Nephron progenitor cell (in vitro differentiated cells): ENCODE measurements at places on chromosomes 3 and 15.

GRCh38 chr3:31882895-31883294, 98.2 kb downstream of the OSBPL10 start:
- DNase-seq: no peak

GRCh38 chr15:33654860-33655259, 313.4 kb upstream of the CHRM5 start:
- no peak for DNase-seq

GRCh38 chr15:35061161-35061824, 23.8 kb downstream of the NANOGP8 start:
- DNase-seq: no peak

GRCh38 chr3:59481776-59482400, 432.1 kb upstream of the CFAP20DC start:
- DNase-seq: no peak

DNA sequence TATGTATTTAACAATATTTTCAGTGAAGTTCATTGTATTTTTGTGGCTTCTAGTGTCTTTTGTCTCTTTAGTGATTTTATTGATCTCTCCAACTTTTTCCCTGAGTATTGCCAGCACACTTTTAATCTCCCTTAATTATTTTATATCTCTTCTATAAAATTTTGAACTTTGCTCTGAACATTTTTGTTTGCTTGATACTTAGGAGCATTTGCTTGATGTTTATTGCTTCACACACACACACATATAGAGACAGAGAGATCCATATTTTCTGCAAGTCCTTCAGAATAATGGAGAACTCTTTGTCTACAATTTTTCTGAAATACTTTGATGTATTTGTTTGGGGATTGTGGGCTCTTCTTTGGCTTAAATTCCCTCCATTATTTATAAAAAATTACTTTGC, 213.8 kb downstream of the SLC9A9 start:
- DNase-seq: no peak

- DNase-seq: no peak
Observed at GRCh38 chr15:101255615-101256241, 3.9 kb upstream of the CHSY1 start.

DNA sequence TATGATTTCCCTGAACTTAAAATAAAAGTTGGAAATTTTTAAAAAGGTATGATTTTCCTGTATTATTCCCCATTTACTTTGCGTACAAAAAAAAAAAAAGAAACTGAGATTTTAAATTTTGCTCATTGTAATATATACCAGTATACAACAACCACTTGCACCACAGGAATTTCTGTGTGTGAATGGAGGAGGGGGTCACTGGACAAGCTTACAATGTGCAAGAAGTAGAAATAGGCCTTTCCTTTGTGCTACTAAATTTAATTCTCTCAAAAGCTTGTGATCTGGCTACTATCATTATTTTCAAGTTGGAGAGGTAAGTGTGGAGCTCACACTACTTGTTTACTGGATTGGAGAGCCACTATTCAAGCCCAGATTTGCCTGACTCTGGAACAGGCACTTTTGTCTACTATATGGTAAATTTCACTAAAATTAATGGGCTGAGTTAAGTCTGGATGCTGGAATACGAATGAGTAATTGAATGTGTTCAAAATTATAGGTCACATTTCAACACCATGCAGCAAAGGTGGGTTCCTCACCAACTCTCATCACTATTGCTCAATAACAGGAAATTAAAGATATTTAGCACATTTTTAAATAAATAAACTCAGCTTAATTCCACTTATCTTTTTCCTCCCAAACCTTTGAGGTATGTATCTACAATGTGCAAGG, 148.0 kb upstream of the MBNL1 start:
- no peak for DNase-seq

- no peak for DNase-seq
Observed at GRCh38 chr15:67186688-67187087, 67.8 kb downstream of the AAGAB start.

GRCh38 chr15:72919936-72920465, 132.3 kb upstream of the NEO1 start:
- DNase-seq: no peak

GRCh38 chr15:74429781-74430400, 3.9 kb downstream of the SEMA7A start:
- no peak for DNase-seq

- no peak for DNase-seq
Observed at GRCh38 chr3:4813909-4814304, 165.3 kb upstream of the BHLHE40 start.

- no peak for DNase-seq
Observed at GRCh38 chr3:22988566-22988965, 214.6 kb upstream of the UBE2E2 start.

GRCh38 chr3:122310361-122310760, 14.7 kb upstream of the CSTA start:
- no peak for DNase-seq

- no peak for DNase-seq
Observed at GRCh38 chr15:47427463-47427862, 289.8 kb upstream of the SEMA6D start.

- no peak for DNase-seq
Observed at GRCh38 chr3:127405010-127405598, 117.3 kb upstream of the PRR20G start.

GRCh38 chr3:150216866-150217600, 191.1 kb upstream of the TSC22D2 start:
- DNase-seq: no peak

DNA sequence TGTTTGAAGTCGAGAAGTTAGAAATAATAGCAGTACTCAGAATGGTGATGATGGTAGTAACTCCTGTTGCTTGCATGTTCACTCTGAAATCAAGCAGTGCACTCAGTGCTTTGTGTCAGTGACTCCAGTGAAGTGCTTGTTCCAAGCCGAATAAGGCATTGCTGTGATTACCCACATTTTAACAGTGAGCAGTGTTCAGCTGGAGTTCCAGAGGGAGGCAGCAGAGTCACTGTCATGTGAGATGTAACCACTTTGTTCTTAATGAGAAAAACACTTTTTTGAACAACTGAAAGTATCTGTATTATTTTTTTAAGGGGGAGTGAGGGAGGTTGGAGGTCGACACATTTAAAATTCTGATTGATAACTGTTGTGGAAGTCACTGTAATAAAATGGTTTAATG, 3.7 kb downstream of the MDFIC2 start:
- DNase-seq: peak; percentile 15

DNA sequence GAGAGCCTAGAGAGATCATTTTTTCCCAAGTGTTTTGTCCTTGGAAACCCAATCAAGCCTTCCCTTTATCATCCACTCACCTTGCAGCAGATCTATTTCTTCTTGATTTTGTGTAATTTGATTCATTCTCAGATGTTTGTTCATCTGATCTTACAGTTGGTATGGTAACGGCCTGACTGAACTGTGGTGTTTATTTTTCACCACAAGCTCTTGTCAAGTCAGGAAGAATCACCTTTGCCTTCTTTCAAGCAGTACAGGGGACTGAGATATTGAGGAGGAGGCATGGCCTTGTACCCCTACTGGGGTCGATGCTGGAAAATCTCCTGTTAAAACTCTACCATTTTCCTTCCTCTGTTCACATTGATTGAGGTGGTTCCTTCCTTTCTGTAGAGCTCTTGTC, 361.4 kb upstream of the CFAP20DC start:
- DNase-seq: no peak

DNA sequence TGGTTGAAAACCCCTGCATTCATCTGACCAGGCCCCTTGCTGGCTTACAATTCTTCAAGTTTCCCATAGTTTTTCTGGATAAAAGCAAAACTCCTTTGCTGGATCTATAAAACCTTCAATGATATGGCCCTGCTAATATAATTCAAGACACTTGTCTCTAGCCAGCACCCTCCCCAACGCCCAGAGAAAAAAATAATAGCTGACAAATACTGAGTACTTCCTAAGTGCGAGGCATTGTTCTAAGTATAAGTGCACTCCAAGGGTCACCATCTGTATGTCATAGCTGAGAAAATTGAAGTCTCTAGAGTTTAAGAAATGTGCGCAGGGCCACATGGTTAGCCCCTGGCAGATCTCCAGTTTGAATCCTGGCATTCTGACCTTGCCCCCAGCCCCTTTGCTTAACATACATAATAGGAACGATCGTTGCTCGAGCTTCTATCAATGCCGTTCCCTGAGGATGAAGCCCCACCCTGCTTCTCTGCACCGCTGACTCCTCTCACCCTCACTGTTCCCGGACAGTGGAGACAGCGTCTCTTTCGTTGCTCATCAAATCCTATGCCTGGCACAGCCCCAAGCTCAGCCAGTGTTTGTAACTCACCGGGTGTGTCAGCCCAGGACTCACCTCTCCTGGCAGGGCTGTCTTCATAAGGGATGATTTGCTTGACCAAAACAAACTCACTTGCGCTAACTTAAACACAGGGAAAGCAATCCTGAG, 377.1 kb upstream of the PROK2 start:
- DNase-seq: peak; percentile 33

- DNase-seq: no peak
Observed at GRCh38 chr3:172074586-172074985, 35.2 kb downstream of the FNDC3B start.
